Activated T-helper 1 cell treated with Interleukin-2 at 50 U/mL for 16 hours (primary cell): ENCODE measurements at places on chromosomes 6 and 20.

DNA sequence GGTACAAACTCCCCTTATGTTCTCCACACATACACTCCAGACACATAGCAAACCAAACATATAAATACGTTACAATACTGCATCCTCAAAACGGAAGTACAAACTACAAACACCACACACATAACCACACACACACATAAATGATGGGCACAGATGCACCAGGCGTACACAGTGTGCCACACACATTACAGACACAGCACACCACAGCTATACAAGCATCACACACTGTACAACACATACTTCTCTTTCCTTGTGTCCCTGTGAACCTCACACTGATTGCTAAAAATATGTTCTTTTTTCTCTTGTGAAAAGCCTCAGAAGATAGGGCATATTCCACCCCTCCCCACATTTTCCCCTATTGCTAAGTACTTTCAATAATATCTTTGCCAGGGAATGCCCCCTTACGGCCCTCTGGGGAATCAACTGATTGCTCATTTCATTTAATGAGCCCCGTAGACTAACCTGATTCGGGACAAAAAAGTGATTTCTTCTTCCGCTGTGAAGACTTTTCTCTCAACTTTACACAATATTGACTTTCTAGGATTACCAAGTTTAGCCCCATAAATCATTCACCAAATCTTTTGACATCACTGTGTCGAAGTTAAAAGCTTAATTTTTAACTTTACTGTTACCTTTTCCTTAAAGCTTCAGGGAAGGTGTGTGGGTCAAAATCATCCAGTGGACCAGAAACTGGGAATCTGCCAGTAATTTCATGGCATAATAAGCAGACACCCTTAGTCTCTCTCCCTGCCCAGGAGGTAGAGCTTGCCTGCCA lies at the start of gene SLC17A1:
TSS of gene SLC17A1 (minus strand) at position 521 of the 775 bp plus-strand sequence. CDS start 1,495 bp downstream, outside the sequence.
- DNase-seq = no peak

GRCh38 chr20:1083431-1084080 lies 34.8 kb upstream of the PSMF1 start:
- no peak for DNase-seq

GRCh38 chr20:41169162-41169690 lies 31.9 kb downstream of the PLCG1 start:
- no peak for DNase-seq

DNA sequence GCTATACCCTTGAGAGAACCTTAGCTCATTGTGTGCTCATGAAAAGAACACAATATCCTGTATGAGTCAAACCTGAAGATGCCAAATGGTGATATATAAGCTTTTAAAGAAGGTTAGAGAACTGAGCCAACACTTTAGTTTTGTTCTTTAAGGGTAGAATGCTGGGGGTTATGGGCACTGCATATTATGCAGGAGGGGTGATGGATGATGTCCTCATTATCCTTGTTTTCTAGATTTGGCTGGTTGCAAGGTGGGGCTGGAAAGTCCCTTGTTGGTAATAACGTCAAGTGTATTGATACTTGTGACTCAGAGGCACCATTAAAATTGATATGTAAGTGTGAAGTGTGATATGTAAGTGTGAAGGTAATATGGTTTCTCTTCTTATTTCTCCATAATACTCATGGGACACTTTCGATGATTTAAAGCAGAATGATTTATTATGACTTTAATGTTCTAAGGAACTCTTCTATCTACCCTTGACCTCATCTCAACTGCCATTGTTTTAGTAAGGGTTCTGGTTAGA lies 113.7 kb upstream of the DTNBP1 start:
- DNase-seq = no peak

DNA sequence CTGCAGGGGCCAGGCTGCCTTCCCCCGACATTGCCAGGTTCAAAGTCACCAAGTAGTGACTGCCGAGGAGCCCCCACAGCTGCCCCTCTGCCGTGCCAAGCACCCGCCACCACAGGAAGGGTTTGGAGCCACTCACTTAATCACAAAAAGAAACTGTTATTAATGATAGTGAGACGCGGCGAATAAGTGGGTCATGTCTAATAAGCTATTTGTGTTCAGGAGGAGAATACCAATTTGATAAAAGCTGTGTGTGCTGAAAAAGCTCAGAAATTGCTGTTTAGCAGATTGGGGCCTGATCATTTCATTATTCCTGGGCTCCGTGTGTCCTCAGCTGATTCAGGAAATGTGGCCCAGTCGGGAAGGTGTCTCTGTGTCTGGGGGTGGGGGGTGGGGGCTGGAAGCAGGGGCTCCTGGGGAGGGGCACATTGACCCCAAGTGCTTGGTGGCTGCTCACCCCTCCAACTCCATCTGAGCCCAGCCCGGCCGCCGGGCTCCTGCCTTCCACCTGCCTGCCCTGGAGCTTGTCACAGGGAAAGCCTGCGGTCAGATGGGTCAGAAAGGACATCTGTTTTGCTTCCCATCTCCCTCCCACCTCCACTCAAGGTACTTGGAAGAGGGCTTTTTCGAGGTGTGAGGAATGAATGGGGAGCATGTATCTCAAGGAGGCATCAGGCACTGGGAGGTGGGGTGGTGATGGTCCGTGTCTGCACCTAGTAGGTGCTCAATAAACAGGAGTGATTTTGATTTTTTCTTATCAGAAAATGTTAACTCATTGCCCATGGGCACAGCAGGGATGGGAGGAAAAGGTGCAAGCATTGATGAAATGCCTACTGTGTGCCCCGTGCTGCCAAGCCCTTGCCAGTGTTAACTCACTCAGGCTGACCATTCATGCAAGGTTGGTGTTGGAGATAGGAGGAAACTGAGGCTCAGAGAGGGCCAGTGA lies 3.0 kb downstream of the VSTM2L start:
- DNase-seq = no peak

- no peak for DNase-seq
Measured at GRCh38 chr6:10901770-10902169, 14.9 kb downstream of the SYCP2L start.

- DNase-seq = no peak
Measured at GRCh38 chr6:91435630-91436029, 848.8 kb upstream of the MAP3K7 start.

- DNase-seq = no peak
Measured at GRCh38 chr20:42739683-42740082, 450.0 kb downstream of the PTPRT start.

DNA sequence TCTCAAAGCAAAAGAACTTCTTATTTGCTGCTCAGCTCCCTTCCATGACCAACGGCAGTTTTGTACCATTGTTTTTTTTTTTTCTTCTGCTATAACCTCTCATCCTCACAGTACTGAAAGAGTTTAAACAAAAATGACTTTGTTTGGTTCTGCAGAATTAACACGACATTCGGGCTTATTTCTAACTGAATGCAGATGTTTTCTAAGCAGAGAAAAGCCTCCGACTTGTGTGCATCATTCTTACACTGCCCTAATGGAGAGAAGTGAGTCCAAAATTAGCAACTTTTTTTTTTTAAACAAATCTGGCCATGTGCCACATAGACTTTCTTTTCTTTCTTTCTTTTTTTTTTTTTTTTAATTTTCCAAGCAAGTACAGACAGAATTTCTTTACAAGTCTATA lies 382.7 kb downstream of the HDGFL1 start:
- no peak for DNase-seq

DNA sequence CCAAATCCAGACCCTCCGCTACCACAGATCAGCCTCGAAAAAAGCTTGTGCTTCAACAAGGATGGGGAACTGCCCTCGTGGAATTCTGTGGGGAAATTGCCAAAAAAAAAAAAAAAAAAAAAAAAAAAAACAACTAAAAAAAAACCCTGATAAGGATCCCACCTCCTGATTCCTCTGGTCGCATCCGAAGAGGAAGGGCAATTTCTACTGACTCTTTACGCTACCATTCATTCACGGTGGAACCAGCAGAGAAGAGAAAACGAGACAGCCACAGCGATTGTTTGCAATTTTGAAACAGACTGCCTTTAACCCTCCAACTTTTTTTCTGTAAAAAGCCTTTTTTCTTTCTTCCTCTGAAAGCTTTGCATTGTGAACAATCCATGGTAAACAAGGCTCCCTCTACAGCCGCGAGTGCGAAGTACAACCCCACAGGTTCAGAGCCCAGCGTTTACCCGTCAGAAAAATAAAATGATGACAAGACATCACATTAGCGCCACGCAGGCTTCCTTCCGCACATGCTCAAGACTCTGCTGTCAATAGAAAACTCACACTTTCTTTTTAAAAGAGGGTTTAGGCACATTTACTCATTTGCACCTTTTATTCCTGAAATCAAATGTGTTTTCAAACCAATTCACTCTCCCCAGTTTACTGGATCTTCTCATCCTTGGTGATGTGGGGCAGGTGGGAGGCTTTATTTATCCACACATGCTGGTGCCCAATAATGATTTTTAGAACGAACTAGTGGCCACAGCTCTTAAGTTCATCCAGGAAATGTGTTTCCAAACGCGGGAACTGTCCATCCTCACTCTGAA lies 100.0 kb downstream of the NOL4L start:
- peak; percentile 66 for DNase-seq

GRCh38 chr20:44135417-44136204 lies 51.4 kb downstream of the JPH2 start:
- no peak for DNase-seq

GRCh38 chr20:58995461-58996225 lies 11.4 kb downstream of the CTSZ start:
- DNase-seq = no peak

GRCh38 chr6:99362678-99363268 lies 13.3 kb upstream of the FAXC start:
- DNase-seq = no peak

GRCh38 chr6:137665342-137665934 lies 171.2 kb upstream of the OLIG3 start:
- DNase-seq = no peak

GRCh38 chr20:16167423-16168130 lies 405.7 kb downstream of the KIF16B start:
- no peak for DNase-seq

DNA sequence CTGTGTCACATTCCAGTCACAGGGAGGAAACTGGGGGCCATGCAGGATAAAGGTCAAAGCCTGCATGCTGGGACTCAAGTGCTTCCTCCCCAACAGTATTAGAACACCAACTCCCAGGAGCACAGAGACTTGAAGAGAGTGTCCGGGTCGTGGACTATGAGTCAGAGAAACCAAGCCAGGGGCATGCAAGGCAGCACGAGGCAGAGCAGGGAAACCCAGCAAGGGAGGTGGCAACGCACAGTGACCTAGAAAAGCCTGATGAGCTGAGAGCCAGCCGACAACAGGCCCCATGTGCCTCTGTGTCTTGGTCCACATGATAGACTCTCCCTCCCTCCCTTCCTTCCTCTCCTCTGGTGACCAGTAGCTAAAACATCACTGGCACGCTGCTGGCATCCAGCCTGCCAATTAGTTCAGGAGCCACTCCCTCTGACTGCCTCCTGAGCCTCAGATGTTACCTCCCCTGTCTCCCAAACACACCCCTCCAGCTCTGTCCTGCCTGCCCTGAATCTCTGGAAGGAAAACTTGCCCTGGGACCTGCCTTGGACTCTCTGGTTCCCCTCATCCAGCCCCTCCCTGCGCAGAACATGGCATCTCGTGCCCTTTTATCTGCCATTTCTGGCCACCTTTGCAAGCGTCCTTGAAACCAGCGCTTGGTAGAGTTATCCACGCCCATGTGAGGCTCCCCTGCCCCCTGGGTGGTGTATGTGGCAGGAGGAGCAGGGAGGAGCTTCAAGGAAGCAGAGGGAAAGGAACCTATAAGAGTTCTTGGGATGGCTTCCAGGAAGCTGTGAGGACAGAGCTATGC lies 16.2 kb upstream of the RNF39 start:
- no peak for DNase-seq

- no peak for DNase-seq
Measured at GRCh38 chr6:22042706-22043105, 254.1 kb downstream of the PRL start.

DNA sequence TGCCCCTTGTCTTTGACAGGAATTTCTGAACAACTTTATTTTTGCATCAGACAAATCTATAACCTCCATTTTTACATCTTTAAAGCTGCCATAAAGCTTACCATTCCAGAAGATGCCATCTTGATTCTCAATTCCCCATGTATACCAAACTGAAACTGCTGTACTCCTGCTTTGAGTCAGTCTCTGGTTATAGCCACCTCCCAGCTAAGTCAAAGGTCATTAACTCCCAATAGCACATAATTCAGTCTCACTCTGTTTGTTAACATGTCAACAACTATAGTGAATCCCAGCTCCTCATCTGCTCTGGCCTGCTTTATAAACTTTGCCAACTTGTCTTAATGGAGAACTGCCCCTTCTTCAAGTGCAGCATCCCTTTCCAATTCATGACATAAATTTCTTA lies 343.6 kb downstream of the FRK start:
- DNase-seq = no peak

DNA sequence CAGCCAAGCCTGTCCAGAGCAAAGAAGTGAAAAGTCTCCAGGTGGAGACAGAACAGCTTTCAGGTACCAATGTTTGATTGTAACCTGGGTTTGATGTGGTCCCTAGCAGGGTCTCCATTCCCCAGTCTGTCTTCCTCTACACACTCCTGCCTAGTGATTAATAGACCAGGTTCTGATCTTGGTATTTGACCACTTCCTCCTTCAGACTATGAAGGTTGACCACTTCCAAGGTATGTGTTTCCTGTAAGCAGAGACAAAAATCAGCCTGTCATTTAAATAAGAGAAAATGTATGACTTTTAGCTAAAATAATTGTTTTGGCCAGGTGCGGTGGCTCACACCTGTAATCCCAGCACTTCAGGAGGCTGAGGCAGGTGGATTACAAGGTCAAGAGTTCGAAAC lies 41.8 kb upstream of the TOP1 start:
- no peak for DNase-seq

GRCh38 chr6:150994026-150994425 lies 128.5 kb downstream of the MTHFD1L start:
- DNase-seq = no peak

- DNase-seq = no peak
Measured at GRCh38 chr6:132690678-132691077, 23.2 kb downstream of the VNN1 start.

DNA sequence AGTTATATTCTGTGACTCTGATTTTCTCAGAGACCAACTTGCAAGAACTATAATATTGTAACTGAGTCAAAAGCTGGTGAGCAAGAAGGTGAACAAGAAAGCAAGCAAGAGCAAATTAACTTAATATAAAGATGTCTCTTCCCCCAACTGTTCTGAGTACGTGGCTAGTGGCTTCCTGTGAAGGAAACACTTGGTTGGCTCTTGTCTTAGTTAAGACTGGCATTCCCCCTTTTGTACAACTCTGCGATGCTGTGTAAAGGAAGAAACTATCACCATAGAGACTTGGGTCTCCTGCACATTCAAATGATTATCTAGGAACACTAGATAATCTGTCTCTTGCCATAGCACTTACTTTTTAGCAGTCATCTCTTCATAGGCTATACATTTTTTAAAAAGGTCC lies 47.3 kb upstream of the TNFAIP3 start:
- no peak for DNase-seq

- no peak for DNase-seq
Measured at GRCh38 chr6:125927761-125928160, 28.8 kb upstream of the HINT3 start.

DNA sequence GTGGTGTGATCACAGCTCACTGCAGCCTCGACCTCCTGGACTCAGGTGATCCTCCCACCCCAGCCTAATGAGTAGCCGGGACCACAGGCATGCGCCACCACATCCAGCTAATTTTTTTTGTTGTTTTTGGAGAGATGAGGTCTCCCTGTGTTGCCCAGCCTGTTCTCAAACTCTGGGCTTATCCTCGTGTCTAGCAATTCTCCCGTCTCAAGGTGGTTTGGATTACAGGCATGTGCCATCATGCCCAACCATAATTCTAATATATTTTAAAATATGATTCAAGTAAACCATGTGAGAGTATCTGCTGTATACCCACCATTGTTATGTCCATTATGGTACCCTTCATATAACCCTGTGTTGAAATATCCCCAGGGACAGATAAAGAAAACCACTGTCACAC lies 60.3 kb upstream of the C20orf144 start:
- no peak for DNase-seq
